ENCODE measurements at places on chromosomes 11 and 22.
A peak's percentile ranks its signal among the peaks of the same experiment; 100 is the strongest.

- no peak for DNase-seq
These were observed 60.6 kb upstream of the BLID start for GRCh38 chr11:122176651-122177050.

GRCh38 chr11:1762537-1763302 is 1.0 kb downstream of the CTSD start:
- DNase-seq: peak; percentile 83

- peak; percentile 88 for DNase-seq
These were observed 39.4 kb upstream of the CFAP300 start for GRCh38 chr11:102007567-102008437.

GRCh38 chr22:50287731-50288130 is 17.6 kb upstream of the MAPK11 start:
- DNase-seq: no peak

GRCh38 chr11:44596525-44597276 is 31.2 kb downstream of the CD82 start:
- DNase-seq: no peak

GRCh38 chr22:24417200-24417599 is 10.2 kb upstream of the ADORA2A start:
- no peak for DNase-seq

GRCh38 chr11:128299132-128299726 is 288.1 kb downstream of the ETS1 start:
- no peak for DNase-seq

- peak; percentile 46 for DNase-seq
These were observed 10.1 kb downstream of the C11orf91 start for GRCh38 chr11:33690290-33691065.

DNA sequence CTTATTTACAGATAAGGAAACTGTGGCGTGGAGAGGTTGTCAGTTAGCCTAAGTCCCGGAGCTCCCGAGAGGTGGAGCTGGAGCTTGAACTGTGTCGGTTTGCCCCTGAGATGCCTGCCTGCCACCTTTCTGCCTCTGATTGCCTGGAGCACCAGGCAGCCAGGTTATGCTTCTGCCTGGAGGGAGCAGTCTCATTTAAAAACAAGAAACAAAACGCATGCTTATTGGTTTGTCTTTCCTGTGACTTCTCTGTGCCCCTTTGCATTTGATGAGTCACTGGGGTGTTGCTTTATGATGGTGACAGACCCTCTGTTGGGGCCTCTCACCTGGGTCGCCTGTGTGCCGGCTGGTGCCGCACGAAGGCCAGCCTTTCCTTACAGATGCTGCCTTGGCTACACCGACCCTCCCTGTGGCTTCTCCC is 12.2 kb downstream of the AP2A2 start:
- no peak for DNase-seq

DNA sequence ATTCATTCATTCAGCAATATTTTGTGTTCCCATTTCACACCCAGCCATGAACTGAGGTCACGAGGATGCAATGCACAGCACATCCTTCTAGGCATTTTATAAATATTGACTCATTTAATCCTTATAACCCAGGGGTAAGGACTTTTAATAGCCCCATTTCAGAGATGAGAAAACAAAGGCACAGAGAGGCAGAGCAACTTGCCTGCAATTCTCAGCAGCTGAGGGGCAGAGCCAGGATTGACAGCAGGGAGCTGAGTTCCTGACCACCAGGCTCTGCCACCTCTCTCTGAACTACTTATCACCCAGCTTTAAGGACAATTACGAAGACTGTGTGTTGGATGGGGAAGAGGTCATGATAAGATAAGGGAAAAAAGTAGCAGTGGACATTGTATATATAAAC is 12.8 kb upstream of the FGF3 start:
- no peak for DNase-seq

GRCh38 chr11:561148-562003 is 606 bp downstream of the RASSF7 start:
- DNase-seq: peak; percentile 87
